Kidney tubule cell (primary cell): ENCODE measurements at places on chromosomes 12 and 14.
A peak's percentile ranks its signal among the peaks of the same experiment; 100 is the strongest.

GRCh38 chr12:2681450-2682205 is 113.1 kb upstream of the FKBP4 start:
- DNase-seq: no peak

GRCh38 chr12:13195250-13195649 is 1.3 kb upstream of the EMP1 start:
- DNase-seq: peak; percentile 72

DNA sequence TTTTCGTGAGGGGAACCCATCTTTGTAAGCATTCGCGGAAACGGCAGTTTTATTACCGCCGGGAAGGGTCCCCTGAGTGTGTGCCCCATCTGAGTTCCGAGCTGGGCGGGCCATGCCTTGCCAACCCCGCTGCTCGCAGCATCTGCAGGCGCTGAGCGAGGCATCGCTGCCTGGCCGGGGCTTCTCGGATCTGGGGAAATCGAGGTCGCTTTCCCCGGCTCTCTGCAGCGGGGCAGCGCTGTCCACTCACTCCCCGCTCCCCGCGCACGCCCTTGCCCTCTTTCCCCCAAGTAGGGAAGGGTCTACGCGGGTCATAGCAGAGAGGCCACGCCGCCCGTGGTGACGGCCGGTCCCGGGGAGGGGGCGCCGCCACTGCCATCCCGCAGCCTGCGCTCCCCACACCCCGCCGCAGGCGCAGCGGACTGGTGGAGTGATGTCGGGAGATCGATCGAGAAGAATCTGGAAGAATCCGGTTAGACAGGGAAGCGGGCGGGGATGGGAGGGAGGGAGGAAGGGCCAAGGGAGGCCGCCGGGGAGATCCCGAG is 507 bp upstream of the FKBP4 start:
- DNase-seq: no peak

GRCh38 chr14:87008965-87009364 is 984.0 kb downstream of the GALC start:
- DNase-seq: no peak

- DNase-seq: no peak
Observed at GRCh38 chr14:94582851-94583250, 1.6 kb downstream of the SERPINA5 start.

- no peak for DNase-seq
Observed at GRCh38 chr12:57435293-57435692, 709 bp downstream of the INHBC start.

DNA sequence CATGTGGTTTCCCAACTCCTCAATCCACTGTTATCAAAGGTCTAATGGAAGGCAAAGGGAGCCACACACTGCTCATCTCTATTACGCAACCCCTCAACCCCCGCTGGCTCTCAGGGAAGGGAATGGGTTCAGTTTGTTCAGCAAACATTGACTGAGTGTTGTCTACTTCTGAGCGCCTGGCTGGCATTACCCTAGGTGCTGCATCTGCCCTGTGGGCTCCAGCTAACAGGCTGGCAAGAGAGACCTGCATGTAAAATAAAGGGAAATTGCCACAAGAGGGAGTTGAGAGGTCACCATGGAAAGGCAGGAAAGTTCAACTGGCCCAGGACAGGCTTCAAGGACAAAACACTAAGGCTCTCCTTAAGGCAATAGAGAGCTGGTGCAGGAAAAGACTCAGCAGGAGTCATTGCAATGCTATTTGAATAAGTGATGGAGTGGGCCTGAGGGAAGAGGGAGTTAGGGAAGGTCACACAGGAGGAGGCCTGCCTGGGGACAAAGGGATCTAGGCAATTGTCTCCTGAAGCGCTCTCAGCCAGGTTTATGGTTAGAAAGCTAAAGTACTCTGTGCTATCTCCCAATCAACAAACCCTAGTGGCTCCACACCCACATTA is 5.5 kb upstream of the ZNF740 start:
- DNase-seq: peak; percentile 57

- DNase-seq: peak; percentile 45
Observed at GRCh38 chr12:121806546-121807423, 3.0 kb downstream of the SETD1B start.
